Hematopoietic multipotent progenitor cell (in vitro differentiated cells): ENCODE measurements at places on chromosomes 7 and 10. TPM values are rescaled to one million over a fixed set of nuclear protein-coding genes. Genes with fewer than 3 reads are reported as not detected.

DNA sequence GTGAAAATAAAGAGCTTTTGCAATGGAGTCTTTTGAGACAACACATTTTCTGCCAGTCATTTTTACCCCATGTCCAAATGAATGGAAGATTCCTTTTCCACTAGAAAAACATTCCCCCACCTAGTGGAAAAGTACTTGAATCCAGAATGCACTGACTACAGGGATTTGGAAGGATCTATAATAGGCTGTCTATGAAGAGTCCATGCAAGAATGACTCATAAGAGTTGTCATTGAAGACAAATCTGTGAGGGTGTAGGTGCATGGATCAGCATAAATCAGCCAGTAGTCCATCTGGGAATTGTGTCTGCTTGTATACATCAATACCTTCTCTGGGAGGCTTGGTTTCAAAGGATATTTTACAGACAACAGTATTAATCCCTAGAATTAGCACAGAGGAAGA lies 32.5 kb upstream of the TRUB1 start:
- no peak for DNase-seq

- no peak for DNase-seq
Measured at GRCh38 chr10:116728526-116729096, 13.8 kb downstream of the HSPA12A start.

GRCh38 chr10:113576852-113577251 lies 24.0 kb downstream of the HABP2 start:
- DNase-seq, result peak; percentile 19

Gene GRM3
- not detected for total RNA-seq

DNA sequence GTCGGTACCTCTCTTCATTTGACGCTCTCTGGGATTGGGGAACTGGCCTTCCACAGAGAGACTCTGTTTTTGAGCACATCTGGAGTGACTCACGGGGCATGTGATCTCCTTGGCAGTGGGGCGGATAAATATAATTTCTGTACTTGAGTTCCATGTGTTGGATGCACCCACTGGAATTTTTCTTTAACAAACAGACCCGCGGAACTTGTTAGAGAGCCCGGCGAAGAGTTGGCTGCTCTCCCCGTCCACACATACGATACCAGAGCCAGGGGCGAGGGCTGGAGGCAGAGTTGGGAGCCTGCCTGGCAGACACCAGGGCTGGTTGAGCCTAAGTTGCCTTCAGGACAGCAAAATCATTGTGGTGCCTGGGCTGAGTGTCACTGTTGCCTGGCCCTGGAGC lies at the start of gene FAM180A:
Gene FAM180A (minus strand): TSS at position 44 of the 400 bp plus-strand sequence. CDS start 233 bp downstream, outside the sequence.
- DNase-seq, result no peak

DNA sequence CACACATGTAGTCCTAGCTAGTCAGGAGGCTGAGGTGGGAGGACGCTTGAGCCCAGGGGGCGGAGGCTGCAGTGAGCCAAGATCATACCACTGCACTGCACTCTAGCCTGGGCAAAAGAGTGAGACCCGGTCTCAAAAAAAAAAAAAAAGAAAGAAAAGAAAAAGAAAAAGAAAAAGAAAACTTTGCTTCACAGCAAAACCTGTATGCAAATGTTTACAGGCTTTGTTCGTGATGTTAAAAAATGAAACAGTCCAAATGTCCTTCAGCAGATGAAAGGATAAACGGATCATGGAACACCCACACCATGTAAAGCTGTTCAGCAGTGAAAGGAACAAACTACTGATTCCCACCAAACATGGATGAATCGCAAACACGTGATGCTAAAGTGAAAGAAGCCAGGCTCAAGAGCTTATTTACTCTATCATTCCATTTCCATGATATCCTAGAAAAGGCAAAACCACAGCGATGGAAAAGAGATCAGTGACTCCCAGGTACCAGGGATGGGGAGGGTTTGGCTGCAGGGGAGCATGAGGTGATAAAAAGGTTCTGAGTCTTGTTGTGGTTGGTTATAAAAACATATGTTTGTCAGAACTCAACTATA lies 15.1 kb downstream of the LRRC20 start:
- DNase-seq, result no peak

- no peak for DNase-seq
Measured at GRCh38 chr10:56181607-56182006, 179.5 kb downstream of the ZWINT start.

Gene TMEM196
- not detected for total RNA-seq
